ENCODE measurements at places on chromosomes 13 and 19.

- no peak for DNase-seq
Observed at GRCh38 chr13:51823359-51823758, 19.4 kb upstream of the DHRS12 start.

DNA sequence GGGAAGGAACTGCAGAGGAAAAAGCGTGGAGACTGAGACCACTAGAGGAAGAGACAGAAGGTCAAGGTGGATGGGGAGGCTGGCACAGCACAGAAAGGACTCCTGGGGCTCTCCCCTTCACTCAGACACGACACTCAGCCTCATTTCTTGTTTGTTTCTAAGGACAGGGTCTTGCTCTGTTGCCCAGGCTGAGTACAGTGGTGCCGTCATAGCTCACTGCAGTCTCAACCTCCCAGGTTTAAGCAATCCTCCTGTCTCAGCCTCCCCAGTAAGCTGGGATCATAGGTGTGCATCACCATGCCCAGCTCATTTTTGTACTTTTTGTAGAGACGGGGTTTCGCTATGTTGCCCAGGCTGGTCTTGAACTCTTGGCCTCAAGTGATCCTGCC lies 11.4 kb upstream of the SEMA6B start:
- DNase-seq, result no peak

DNA sequence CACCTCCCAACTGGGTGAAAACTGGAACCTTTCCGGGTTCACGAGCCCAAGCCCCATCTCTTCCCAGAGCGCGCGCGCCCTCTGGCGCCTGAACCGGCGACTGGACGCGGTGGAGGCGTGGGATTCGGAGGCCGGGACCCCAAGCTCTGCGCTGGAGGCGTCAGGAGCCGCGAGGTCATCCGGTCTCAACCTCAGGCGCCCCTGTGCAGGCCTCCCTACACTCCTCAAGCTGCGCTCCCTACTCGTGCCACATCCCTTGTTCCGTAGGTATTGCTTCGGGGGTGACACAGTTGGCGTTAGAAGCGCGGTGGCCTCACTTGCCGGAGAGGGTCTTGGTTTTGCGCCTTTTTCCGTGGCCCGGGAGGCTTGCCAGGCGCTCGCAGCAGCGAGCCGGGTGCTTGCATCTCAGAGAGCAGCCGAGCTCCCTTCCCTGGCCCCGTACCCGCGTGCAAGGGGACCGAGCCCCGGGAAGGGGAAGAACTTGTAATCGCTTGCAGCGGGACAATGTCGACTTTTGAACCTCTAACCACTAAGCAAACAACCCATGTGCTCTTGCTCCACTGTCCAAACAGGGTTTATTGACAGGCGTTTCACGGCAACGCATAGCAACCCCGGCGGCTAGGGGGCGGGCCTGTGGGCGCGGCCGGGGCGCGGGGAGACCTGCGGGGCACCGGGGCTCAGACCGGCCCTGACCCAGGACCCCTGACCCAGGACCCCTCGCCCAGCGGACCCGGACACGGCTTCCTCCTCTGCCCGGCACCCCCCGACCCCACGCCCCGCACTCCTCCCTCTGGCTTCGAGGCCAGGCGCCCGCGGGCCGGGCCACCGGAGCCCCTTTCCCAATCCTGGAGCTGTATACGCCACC lies 8.5 kb downstream of the CDX2 start:
- DNase-seq, result no peak

DNA sequence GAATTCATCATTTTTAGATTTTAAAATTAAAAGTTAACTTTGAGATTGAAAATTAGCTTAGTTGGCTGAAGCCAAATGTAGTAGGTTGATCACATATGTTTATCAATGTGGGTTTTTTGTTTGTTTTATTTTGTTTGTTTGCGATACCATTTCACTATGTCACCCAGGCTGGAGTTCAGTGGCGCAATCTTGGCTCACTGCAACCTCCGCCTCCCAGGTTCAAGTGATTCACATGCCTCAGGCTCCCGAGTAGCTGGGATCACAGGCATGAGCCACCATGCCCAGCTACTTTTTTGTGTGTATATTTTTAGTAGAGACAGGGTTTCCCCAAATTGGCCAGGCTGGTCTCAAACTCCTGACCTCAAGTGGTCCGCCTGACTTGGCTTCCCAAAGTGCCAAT lies 665.7 kb upstream of the SLC10A2 start:
- DNase-seq, result no peak

- no peak for DNase-seq
Observed at GRCh38 chr13:29852472-29853054, 2.1 kb upstream of the UBL3 start.

DNA sequence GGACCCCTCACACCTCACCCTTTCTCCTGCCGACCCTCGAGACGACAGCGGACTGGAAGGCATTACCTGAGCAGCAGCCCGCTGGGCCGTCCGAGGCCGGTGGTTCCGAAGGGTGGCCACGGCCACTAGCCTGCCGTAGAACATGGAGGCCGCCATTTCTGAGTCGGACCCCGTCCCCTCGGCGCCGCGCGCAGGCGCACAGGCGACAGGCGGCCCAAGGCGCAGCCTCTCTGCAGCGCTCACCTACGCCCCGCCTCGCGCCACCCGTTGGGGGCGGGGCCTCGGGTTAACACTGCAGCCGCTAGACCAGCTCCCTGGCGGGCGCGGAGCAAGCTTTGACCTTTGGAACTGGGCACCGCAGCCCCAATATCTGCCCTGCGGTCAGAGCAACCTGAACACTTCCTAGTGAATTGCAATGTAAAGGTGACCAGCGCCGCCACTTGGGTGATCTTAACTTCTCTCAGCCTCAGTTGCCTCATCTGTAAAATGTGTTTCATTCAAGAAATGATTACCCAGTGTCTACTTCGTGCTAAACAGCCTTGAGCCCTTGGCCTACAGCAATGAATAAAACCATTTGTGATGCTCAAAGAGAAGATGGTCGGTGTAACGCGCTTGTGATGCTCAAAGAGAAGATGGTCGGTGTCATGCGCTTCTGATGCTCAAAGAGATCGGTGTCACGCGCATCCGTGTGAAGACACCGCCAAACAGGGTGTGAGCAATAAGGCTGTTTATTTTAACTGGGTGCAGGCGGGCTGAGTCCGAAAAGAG lies at the start of gene SUCLA2:
SUCLA2 (minus strand) TSS at position 160 of the 768 bp plus-strand sequence; CDS start at position 156, 4 bp downstream.
- peak; percentile 91 for DNase-seq

DNA sequence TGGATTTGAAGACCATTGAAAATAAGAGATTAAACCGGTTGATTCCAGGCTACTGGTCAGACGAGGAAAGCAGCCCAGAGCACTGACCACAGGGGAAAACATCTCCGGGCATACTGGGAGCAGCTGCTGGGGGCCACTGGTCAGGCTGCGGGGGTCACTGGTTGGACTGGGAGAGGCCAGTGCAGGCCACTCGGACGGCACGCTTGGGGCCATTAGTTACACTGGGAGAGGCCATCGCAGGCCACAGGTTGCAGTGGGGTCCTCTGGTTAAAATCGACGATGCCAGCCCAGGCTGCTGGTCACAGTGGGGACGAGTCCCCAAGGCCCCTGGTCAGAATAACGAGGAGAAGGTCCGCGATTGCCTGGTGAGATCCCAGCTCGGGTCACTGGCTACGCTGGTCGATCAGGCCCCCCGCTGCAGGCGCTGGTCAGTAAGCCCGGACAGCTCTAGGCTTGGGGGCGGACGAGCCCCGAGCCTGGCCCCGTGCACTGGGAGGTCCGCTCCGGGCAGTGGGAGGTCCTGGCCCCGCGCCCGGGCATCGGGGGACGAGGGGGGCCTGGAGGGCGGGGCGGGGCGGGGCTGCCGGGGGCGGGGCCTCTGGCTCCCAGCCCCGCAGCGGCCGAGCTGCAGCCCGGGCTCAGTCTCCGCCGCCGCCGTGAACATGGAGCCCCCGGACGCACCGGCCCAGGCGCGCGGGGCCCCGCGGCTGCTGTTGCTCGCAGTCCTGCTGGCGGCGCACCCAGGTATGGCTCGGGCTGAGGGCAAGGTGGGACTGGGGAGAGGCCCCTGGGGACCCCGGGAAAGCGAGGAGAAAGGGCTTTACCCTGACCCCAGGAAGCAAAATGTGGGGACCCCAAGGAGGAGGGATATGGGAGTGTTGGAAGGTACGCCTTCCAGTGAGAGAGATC lies at the start of gene BCAM:
BCAM (plus strand) TSS at position 641 of the 909 bp plus-strand sequence; CDS start at position 663, 22 bp downstream.
- peak; percentile 75 for DNase-seq
